ENCODE measurements at places on chromosomes 7 and 10.

DNA sequence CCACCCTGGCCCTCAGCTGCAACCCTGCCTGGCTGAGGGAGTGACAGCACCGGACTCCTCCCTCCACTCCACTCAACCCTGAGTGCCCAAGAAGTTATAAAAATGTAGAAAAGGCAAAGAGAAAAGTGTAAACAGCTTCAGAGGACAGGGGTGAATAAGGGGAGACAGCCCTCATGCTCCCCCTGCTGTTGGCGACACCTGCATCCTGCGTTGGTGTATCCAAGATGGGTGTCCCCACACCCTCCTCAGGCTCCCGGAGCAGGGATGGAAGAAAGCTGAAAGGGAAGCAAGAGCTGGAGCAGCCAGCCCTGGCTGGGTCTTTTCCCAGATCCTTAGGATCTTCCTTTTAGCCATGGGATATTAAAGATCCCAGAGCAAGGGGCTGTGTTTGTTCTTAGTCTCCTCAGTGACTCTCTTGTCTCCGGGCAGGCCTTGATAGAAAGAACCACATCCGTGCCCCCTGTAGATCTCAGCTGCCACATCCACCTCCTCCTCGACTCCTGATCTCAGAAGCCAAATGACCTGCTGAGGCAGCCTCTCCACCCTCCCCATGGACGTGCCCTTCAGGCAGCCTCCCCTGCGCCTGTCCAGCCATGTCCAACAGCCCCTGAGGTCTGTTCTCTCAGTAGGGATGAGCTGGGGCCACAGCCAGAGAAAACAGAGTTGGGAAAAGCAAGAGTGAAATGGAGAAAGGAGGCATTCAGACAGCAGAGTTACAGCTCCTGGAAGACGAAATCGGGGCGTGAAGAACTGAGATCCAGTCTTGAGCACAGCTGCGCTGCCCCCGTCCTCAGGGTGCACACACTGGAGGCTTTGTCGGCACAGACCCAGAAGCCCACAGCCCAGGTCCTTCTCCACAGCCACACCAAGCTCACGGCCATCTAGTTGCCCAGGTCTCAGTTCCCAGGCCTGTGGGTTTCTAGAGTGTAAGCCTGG is 6.8 kb downstream of the FAM131B start:
- DNase-seq, result no peak

DNA sequence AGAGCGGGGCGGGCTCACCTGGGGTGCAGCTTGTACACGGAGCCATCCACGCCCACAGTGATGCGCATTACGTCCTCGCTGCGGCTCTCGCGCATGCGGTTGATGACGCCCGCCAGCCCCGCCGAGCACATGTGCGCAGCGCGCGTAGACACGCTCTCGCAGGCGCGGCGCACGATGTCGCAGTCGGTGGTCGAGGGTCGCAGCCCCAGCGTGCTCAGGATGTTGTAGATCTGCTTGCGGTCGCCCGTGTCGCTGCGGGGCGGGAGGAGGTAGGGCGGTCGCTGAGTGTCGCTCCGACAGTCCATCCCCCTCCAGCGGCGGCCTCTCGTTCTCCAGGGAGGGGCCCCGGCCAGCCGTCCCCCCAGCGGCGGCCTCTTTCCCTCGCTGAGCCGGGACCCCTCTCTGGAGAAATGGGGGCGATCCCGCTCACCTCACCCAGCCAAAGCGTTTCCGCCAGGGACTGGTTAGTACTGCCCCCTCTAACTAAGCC is 4.4 kb upstream of the MYL7 start:
- DNase-seq, result no peak

DNA sequence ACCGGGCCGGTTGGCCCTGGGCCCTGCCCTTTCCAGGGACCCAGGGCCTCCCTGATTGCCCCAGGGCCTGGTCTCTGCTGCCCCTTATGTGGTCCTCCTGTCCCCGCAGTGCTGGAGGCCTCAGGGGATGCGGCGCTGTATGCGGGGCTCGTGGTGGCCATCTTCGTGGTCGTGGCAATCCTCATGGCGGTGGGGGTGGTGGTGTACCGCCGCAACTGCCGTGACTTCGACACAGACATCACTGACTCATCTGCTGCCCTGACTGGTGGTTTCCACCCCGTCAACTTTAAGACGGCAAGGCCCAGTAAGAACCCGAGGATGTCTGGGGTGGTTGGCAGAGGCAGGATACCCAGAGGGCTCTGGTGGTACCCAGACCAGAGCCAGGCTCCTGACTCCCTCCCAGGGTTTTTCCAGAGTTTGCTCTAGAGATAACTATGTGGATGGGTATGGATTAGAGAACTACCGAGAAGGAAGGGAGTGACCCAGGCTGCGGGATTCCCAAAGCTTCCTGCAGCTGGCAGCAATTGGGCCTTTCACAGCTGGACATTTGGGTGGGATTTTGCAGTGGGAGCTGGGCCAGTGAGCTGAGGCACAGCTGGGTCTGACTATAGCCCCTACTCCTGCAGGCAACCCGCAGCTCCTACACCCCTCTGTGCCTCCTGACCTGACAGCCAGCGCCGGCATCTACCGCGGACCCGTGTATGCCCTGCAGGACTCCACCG is 28.1 kb upstream of the SLC29A3 start:
- no peak for DNase-seq

DNA sequence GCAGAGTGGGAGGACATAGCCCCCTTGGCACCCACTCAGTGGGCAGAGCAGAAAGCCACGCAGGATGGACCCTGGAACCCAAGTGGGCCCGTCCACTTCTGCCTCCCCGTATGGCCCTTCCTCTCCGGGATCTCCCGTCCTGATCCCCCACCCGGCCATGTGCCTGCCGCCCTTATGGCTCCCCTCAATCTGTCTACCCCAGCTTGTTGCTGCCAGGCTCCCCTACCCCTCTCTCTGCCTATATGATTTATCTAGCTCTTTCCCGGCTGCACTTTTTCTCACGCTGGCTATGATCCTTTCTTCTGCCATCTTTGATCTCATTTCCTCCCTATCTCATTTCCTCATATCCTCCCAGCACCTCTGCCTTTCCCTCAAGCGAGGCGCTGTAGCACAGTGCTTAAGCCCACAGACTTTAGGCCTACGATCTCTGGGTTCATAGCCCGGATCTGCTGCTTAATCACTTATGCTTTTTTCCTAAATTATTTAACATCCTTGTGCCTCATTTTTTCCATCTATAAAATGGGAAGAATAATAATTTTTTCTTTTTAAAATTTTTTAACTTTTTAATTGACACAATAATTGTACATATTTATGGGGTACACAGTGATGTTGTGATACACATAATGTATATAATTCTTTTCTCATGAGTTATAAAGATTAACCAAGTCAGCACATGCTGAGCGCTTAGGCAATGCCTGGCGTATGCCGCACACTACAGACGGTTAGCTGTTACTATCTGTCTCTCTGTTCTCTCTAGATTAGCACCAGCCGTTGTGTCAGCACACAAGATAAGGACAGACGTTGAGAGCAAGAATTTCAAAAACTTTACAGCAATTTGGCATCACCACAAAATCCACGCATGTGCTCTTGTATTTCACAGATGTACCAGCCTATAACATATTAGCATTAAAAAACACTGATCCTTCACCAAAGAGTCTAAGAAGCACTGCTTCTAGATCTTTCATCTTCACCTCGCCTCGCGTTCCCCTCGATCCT is 18.1 kb downstream of the KCNH2 start:
- DNase-seq, result no peak

All from KBM-7 (cell line).